ENCODE measurements at places on chromosomes 12 and 14. TPM values are rescaled to one million over a fixed set of nuclear protein-coding genes. Genes with fewer than 3 reads are reported as not detected.

Gene MYRFL
- total RNA-seq, result not detected

Gene LRRC10
- not detected for total RNA-seq

Gene CNTN1
- 12.3 TPM for total RNA-seq

Gene STYK1
- total RNA-seq, result 0.53 TPM

Gene PSMA3
- 132 TPM for total RNA-seq

Gene C14orf132
- 44.8 TPM for total RNA-seq

Gene CEP170B
- total RNA-seq, result 24.7 TPM

Gene KLRC2
- total RNA-seq, result not detected

Gene OTX2
- not detected for total RNA-seq

Gene NYNRIN
- 17.9 TPM for total RNA-seq

Gene RAPGEF3
- total RNA-seq, result 44.5 TPM

Gene LTBR
- 122 TPM for total RNA-seq

Gene RNASE3
- not detected for total RNA-seq

Gene EFCAB11
- total RNA-seq, result 5.8 TPM

Gene TMED10
- total RNA-seq, result 286 TPM

Gene AQP5
- 6.4 TPM for total RNA-seq

Gene PPP1R12A
- 84.1 TPM for total RNA-seq

Gene HOXC5
- total RNA-seq, result not detected

Gene KLRD1
- total RNA-seq, result 13.6 TPM

Gene TMTC2
- 31.4 TPM for total RNA-seq

Gene KRT73
- not detected for total RNA-seq

Gene NTF3
- 1.2 TPM for total RNA-seq

Gene ENDOU
- total RNA-seq, result not detected

Gene KCNJ8
- total RNA-seq, result 12.8 TPM

Gene MDGA2
- total RNA-seq, result 0.24 TPM

Gene OR6C68
- total RNA-seq, result not detected

Gene LHX5
- total RNA-seq, result not detected

Gene CMTM5
- 1.4 TPM for total RNA-seq

Gene ASB2
- total RNA-seq, result 2.4 TPM

Gene KLHL33
- 0.47 TPM for total RNA-seq

Gene FGF23
- total RNA-seq, result not detected

Gene IL31
- total RNA-seq, result not detected

Gene GPR84
- total RNA-seq, result 0.65 TPM

Gene ZC2HC1C
- total RNA-seq, result 4.7 TPM

Gene TMEM119
- 13.4 TPM for total RNA-seq

Gene TDRD9
- 8.5 TPM for total RNA-seq

Gene KRT81
- total RNA-seq, result not detected

Gene RASSF8
- 62.1 TPM for total RNA-seq

Gene JAG2
- 29.2 TPM for total RNA-seq

Gene TOMM20L
- not detected for total RNA-seq

Gene AICDA
- total RNA-seq, result 0.77 TPM

Gene ADGRD1
- 108 TPM for total RNA-seq

Gene CAPZA3
- not detected for total RNA-seq

Gene LEMD3
- total RNA-seq, result 31.9 TPM

Gene CIDEB
- 16.4 TPM for total RNA-seq

Gene CLEC7A
- 79.5 TPM for total RNA-seq

Gene TBX5
- total RNA-seq, result 15.7 TPM

Gene PPP1R1A
- total RNA-seq, result not detected

Gene SLC11A2
- total RNA-seq, result 102 TPM

Gene CCDC197
- not detected for total RNA-seq
